Heart left ventricle (tissue), 16 donors: ENCODE measurements at places on chromosomes 5 and 9. TPM values are rescaled to one million over a fixed set of nuclear protein-coding genes. Genes with fewer than 3 reads are reported as not detected.

GRCh38 chr5:53386341-53386740 is 94.1 kb upstream of the FST start:
- no peak for DNase-seq

Gene RNF180
- total RNA-seq = 12.6 TPM

GRCh38 chr5:129629575-129629974 is 118.3 kb upstream of the MINAR2 start:
- no peak for DNase-seq

DNA sequence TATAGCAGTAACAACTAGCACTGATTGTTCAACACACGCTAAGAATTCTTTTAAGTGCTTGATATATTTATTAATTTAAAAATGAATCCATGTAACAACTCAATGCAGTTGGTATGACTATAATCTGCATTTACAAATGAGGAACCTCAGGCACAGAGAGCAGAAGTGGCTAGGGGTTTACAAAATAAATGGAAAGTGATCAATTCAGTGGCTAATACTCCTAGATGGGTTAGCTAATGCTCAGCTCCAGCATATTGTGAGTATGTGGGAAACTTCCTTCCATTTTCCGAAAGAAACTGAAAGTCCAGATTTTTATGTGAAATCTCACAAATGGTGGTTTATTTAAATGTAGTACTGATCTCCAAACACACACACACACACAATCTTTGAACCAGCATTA is 128.0 kb downstream of the RFX3 start:
- no peak for DNase-seq
